ENCODE measurements at places on chromosomes 16 and 17.

DNA sequence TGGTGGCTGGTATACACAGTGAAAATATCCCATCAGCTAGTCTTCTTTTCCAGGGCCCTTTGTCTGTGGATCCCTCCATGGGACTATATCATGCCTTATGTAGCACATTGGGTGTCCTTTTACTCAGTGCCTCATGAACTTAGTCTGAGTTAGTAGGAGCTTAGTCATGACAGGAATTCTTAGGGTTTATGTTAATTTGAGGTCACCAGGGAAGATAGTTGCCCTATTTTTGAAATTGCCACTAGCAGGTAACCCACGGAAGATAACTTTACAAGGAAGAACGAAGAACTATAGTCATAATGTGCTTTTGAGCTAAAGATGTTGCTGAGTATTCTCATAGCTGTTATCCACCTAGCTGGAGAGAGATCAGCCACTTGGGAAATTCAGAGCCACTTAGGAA, 14.8 kb upstream of the PLK1 start:
- DNase-seq = no peak

GRCh38 chr17:17125136-17126084, 80.7 kb downstream of the PLD6 start:
- no peak for DNase-seq

GRCh38 chr17:69857412-69857835, 217.6 kb upstream of the KCNJ16 start:
- DNase-seq = no peak

DNA sequence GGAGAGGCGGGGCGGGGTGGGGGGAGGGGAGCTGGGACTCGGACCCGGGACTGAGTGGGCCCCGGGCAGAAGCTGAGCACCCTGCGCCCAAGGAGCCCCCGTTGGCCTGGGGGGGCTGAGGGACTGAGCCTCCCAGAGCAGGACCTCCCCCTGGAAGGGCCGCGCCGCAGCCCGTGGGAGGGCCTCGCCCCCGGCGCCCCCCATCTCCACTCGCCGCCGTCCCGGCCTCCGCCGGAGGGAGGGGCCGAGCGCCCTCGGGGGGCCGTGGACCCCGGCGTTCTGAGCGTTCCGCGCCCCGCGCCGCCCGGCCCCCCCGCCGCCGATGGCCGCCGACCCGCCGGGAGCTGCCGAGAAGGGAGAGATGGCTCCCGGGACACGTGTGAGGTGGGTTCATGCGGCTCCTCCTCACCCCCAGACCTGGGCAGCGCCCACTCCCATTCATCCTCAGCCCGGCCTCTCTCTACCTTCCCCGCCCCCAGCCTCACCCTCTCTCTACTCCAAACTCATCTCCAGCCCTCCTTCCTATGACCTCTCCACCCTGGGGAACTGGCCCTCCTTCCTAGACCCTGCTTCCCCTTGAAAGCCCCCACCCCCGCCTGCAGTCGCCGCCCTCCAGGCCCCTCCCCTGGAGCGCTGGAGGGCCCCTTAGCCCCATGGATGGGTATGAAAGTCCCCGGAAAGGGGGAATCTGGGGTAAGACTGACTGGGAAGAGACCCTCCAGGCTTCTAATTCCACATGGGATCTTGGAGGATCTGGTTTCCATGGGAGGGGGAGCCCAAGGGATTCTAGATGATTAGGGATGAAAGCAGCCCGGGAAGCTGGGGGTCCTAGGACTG, 922 bp downstream of the FBXL19 start:
- DNase-seq = no peak

DNA sequence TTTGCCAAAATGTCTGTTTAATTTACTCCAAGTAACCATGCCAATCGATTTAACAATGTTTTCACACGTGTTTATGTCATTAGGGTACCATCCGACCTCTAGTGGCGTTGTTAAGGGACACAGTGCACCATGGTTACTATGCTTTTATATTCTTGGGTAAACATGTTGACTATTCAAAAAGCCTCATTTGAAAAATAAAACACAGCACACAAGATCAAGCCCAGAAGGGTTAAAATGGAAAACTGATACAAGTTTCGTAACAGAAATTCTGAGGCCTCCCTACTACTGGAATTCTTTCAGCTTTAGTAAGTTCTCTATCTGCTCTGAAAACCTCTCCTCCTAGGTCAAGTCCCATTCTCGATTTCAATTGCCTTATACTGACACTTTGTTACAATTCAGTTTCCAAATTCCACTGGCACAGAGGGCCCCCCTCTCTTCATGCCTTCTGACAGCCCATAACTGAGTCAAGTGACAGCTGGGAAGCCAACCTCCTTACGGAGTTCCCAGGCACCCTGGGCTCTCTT, 2.1 kb downstream of the CFAP20 start:
- DNase-seq = no peak

DNA sequence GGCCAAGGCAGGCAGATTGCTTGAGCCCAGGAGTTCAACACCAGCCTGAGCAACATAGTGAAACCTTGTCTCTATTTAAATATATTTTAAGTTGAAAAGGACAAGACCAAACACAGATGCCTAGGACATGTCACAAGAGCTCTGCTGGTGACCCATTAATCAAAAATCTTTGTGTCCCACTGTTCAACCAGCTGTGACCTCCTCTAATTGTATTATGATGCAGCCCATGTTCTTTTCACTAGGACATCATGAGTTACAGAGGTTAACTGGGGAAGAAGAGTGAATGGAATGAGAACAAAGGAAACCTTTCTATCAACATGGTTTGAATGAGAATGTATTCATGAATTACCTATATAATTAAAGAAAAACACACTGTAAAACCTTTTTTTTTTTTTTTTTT, 7.0 kb downstream of the EFTUD2 start:
- no peak for DNase-seq

- no peak for DNase-seq
Observed at GRCh38 chr17:67107171-67107570, 62.8 kb downstream of the CACNG1 start.

DNA sequence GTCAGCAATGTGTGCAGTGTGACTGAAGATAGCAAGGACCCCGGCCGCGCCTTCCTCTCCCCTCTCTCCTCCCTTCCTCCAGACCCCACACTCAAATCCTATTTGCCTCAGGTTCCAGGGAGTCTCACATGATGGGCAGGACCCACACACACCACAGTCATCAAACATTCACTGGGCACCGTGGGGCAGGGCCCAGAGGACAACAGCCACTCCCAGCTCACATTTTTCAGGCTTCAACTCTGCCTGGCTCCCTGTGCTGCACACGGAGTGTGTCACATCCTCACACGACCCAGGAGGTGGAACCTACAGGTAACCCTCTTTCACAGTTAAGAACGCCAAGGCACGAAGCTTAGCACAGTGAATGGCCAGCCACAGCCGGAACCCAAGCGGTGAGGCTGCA, 30.5 kb downstream of the PEMT start:
- DNase-seq = no peak
